PC-9 (cell line): ENCODE measurements at places on chromosomes 7 and 10. TPM values are rescaled to one million over a fixed set of nuclear protein-coding genes. Genes with fewer than 3 reads are reported as not detected.

GRCh38 chr7:100827330-100828226 lies at the start of gene EPHB4:
EPHB4 (minus strand) TSS chr7:100827523; CDS start chr7:100827030, 493 bp downstream.
- peak; percentile 85 for DNase-seq

Gene OR9A2
- total RNA-seq, result not detected in 2 replicates

DNA sequence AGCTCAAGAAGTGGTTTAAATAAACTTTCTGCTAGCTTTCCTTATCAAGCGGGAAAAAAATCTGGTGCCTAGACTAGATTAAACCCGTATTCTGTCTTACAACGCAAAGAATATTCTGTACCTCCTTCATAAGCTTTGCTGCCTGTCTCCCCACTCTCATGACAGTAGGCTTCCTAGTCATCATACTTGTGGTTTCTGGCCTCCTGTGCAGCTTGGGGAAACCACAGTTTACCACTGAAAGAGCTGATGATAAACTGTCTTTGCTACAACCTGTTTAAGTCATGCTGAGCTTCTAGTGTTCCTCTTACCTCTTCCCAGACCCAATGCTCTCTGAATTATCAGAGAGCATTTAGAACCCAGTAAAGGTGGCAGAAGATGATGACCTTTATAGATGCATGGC lies 55.0 kb downstream of the PODXL start:
- DNase-seq, result no peak

Gene ARL5B
- 11.1 and 15.3 TPM in 2 replicates for total RNA-seq

DNA sequence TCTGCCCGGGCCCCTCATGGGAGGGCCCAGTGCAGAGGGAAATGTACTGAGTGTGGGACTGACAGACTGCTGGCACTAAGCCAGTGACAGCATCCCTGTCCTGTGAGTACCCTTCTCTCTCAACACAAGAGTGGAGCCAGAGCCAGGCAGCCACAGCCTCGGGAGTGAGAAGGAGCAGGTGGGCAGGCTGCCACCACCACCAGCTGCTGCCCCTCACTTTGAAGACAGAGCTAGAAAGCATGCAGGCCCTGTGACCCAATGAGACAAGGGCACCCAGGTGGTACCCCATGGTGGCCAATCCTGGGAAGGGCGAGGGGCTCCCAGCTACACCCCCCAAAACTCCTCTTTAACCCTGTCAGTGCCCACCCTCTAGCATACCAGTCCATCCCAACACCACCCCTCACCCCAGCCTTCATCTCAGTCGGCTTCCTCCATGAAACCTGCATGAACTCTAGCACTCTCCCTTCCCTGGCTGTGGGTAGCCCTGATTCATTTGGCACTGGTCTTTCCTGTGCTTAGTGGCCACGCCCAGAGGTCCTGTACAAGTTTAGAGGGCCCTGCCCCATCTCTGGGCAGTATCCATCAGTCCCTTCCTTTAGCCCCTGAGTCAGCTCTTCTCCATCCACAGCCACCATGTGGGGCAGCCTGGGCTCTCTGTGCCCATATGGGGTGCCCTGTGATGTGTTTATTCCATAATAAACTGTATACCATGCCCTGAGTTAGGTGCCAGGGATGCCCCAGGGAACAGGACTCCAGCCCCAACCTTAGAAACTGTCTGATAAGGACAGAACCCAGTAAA lies 207.0 kb upstream of the ZMIZ1 start:
- DNase-seq, result no peak

DNA sequence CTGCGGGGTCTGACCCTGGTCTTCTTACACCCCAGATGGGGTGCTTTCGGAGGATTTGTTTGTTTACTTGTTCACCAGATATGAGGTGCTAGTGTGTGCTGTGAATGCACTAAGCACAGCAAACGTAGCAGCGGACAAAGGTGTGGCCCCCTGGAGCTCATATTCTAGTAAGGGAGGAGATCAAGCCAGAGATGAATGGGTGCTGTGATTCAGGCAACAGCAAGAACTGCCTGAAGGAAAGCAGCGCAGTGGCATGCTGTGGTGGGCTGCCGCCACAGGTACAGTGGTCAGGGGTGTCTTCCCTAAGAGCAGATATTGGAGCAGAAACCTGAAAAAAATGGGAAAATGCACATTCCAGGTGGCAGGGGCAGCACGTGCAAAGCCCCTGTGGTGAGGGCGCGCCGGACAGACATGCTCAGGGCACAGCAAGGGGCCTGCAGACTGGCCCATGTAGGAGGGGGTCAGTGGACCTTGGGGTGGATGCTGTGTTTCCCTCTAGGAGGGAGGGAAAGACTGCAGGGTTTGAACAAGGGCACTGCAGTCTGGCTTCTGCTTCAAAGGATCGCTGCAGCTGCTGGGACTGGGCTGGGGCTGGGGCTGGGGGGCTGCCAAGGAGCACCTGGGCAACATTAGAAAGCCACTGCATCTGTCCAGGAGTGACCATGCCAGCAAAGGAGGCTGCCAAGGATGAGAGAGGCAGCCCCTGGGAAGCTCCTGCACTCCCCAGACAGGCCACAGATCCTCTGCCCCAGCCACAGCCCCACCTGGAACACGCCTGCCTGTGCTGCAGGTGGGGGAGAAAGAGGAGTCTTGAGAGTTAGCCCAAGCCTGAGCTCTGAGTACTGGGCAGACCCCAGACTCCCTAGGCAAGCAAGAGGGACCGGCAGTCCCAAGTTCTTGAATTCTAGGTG lies 927 bp upstream of the DEPP1 start:
- no peak for DNase-seq

GRCh38 chr10:122485670-122486069 lies 24.3 kb downstream of the HTRA1 start:
- no peak for DNase-seq

Gene BHLHA15
- 0.53 and 0.79 TPM in 2 replicates for total RNA-seq

Gene HYAL4
- total RNA-seq, result not detected in 2 replicates

DNA sequence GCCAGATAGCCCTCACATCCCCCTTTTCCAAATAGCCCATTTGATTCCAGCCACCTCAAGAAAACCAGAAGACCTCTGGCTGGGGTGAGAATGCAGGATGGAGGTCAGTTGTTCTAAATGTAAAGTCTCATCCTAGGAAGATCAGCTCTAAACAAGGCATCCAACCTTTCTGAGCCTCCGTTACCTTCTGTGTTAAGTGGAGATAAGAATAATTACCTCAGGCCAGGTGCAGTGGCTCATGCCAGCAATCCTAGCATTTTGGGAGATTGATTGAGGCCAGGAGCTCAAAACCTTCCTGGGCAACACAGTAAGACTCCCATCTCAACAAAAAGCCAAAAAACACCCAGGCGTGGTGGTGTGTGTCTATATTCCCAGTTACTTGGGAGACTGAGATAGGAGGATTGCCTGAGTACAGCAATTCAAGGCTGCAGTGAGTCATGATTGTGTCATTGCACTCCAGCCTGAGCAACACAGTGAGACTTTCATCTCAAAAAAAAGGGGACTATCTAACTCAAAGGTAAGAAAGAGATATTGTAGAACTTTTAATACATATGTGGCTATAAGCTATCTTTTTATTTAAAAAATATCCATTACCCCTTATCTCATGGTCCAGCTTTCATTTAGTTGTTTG lies 43.5 kb downstream of the PRTFDC1 start:
- DNase-seq, result no peak

Gene ACSM6
- not detected in 2 replicates for total RNA-seq

Gene FAM24A
- total RNA-seq, result not detected in 2 replicates

DNA sequence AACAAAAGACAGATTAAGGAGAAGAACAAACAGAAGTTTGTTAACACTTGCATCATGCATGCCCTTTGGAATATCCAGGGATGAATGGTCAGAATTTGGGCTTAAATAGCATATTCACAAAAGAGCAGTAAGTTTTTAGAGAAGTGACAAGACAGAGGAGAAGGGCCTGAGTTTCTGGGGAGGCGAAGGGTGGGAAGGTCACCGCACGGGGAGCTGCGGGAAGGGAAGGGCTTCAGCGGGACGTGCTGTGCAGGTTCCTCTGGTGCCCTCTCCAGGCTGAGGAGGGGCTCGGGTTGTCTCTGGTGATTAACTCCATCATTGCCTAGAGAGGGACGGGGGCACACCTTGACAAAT lies 10.4 kb upstream of the ZNF22 start:
- DNase-seq, result no peak

- no peak for DNase-seq
Observed at GRCh38 chr10:10726101-10726500, 291.6 kb upstream of the CELF2 start.

DNA sequence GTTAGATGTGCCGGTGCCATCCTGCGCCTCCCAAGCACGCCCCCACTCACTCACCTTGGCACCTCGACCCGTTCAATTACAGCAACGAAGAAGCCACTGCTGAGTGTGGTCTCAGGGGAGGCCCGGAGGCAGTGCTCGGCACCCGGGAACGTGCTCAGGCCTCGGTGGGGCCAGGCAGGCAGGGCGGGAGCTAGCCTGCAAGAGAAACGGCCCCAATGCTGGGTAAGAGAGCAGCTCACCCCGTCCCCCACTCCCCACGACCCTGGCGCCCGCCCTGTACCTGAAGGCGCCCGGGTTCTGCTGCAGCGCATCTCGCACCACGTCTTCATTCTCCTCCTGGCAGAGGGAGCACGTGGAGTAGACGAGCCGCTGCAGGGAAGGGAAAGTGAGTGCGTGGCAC lies 5.1 kb downstream of the NSUN5 start:
- no peak for DNase-seq

Gene PPA1
- 224 and 236 TPM in 2 replicates for total RNA-seq

Gene CPED1
- total RNA-seq, result 1.2 and 2.4 TPM in 2 replicates

Gene WNT8B
- not detected in 2 replicates for total RNA-seq

Gene PAPOLB
- total RNA-seq, result not detected in 2 replicates

Gene CYP2C19
- total RNA-seq, result not detected in 2 replicates

GRCh38 chr10:120209124-120209762 lies 247.8 kb upstream of the PLPP4 start:
- DNase-seq, result no peak

DNA sequence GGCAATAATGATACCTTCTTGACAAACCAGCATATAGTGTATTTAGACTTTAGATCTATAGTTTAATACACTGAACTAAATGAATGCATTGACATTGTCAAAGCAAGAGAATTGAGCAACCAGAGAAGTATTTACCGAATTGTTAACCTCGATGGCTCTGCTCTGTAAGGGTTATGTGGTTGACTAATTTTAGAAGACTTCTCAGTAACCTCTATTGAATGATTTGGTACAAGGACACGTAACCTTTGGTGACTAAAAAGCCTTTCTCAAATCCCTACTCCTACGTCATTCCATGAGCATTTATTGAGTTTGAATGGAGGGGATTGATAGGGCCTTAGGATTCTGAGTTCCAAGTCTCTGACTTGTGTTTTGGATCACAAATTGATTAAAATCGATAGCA lies 67.6 kb downstream of the MDFIC start:
- DNase-seq, result no peak

Gene CPVL
- total RNA-seq, result 0.28 TPM in 1 of 2 replicates, not detected in the other

Gene FAM221A
- 2.4 and 3.6 TPM in 2 replicates for total RNA-seq

GRCh38 chr7:137462847-137463246 lies 119.3 kb upstream of the PTN start:
- DNase-seq, result no peak

GRCh38 chr10:90968328-90969081 lies 47.6 kb upstream of the ANKRD1 start:
- peak; percentile 89 for DNase-seq

DNA sequence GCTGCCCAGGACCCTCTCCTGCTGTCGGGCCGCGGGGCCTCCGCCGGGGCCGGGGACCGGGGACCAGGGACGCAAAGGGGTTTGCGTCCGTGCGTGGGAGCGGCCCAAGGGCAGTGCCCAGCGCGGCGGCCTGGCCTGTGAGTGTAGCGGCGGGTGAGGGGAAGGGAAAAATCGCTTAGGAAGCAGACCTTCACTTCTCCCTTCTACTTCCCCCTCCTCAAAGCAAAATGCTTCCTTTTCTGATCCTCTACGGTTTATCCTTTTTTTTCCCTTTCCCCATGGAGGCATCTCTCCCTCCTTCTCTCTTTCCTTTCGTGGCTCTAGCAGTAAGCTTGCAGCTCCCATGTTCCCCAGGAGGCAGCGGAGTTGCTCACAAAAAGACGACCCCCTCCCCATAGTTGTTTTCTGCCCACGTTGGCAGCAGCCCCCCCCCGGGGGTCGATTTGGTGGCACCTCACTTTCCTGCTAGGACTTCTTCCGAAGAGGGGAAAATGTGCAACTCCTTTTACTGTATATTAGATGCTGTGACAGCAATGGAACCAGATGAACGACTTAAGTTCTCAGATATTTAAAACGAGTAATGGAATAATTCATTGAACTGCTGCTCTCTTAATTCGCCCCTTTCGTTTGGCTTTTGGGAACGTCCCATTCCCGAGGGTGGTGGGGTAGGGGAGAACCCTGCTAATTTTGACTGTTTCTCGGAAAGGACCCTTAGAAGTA lies 724 bp downstream of the CAPZA2 start:
- no peak for DNase-seq

DNA sequence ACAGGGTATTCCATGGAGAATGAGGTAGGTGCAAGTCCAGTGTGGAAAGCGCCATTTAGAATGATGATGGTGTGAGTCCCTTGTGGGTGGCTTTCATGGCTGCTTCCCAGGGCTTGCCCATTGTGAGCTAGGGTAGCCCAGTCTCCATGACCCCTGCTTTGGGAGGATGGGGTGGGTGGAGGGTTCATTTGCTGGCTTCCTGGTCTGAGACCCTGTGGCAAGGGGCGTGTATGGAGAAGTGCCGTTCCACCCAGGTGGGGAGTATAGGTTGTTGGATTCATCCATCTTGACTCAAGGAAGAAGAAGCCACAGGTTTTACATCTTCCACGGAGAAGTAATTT lies 27.7 kb downstream of the CCM2 start:
- DNase-seq, result no peak

DNA sequence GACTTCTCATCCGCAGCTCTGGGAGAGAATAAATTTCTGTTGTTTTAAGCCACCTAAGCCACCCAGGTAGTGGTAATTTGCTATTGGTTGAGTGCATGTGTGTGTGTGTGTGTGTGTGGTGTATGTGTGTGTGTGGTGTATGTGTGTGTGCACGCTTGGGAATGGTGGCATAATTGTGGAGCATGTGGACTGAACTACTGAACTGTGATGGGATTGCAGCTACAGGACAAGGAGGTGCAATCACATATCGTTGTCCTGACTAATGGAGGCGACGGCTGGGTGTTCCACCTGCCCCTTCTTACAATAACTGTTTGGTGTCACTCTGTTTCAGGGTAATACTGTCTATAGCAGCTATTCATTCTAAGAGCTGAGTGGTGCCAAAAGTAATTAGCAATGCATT lies 448.7 kb upstream of the PFKP start:
- DNase-seq, result no peak
